ENCODE measurements at places on chromosomes 6 and 20.

GRCh38 chr6:31776485-31776988, 591 bp downstream of the VWA7 start:
- DNase-seq, result no peak

GRCh38 chr6:1581120-1581991, 28.4 kb upstream of the FOXC1 start:
- no peak for DNase-seq

GRCh38 chr6:129875610-129876520, 14.8 kb upstream of the TMEM244 start:
- no peak for DNase-seq

GRCh38 chr20:32779500-32780211, 17.5 kb downstream of the DNMT3B start:
- no peak for DNase-seq

DNA sequence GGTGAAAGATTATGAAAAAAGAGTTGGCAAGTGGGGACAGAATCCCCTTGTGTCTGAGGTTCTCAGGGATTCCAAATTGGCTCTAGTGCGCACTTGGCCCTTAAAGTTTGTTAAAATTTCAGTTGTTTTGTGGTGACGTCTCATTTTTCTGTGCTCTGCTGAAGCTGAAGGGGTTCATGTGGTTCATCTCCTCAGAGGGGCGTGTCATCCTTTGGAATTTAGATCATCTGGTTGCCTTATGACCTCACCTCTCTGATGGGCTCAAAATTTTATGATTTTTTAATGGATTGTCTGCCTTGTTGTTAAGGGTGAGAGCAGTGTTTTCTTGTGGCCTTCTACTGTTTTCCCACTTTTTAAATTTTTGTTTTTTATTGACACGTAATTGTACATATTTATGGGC, 20.3 kb downstream of the CYB5R4 start:
- peak; percentile 27 for DNase-seq

DNA sequence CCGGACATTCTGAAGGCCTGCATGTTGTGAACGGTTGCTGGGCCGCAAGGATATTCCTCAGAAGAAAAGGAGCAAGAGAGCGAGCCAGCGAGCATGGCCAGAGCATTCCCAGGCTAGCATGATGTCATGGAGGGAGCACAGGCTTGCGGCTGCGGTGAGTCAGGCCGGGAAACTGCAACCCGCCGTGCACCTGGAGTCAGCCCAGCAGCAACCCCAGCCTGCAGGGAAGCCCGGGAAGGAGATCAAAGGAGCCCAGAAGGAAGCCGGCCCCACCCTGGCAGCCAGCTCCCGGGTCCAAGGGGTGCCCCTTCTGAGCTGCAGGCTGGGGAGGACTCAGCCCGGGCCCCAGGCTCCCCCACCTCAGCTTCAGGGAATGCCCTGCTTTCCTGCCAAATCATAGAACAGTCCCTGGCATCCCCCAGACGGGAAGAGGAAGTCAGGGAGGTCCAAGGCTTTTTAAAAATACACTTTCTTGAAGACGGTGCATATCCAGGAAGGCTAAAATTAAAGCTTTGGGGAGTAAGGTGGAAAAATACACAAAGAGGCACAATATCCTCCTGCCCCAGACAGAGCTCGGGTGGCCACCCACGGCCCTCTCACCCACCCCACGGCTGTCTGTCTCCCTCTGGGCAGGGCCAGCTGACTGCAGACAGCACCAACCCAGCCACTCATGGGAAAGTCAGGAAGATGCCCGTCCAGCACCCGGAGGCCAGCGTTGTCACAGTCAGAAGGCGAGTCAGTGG, 53.7 kb downstream of the BMP7 start:
- peak; percentile 79 for DNase-seq

DNA sequence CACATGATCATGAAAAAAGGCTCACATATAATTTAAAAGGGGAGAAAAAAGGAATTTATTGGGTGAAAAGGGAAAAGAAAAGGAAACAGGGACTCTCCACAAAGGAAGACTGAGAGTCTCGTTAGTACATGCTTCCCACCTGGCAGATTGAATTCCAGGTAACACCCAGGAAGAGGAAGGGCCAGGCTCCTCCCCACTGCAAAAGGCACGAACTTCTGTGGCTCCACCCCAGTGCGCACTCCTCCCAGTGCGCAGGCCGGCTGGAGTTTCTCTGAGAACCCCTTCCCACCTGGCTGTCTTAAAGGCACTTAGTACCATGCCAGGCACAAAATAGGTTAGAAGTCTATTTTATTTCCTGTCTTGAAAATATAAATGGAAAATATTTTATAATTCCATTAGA, 129.8 kb downstream of the COL12A1 start:
- no peak for DNase-seq

GRCh38 chr6:52303178-52303577, 18.6 kb upstream of the MCM3 start:
- DNase-seq, result no peak

DNA sequence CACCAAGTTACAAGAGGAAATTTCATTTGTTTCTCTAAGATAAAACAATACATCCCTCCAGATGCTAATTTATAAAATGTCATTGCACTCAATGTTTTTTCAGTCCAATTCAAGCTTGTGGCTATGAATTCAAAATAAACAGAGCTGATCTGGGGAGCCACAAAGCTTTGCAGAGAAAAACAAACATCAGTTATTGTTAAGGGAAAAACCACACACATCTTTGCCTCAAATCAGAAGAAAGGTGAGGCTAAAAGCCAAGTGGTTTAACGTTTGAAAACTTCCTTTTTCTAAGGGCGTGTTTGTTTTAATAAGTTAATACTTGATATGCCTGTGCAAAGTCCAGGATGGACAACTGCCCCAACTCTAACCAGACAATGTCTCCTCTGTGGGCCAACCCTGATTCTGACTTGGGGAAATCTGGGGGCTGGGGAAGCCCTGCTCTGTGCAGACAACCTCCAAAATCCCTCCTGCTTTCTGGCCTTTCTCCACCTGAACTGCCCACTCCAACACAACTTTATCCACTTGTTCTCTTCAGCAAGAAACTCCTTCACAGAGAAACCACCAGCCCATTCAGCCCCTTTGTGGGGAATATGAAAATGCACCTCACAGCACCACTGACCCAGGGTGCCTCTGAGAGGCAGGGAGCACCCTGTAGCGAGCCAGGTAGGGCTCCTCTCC, 44.6 kb upstream of the NT5E start:
- no peak for DNase-seq

GRCh38 chr6:54646951-54647664, 199.5 kb upstream of the FAM83B start:
- DNase-seq, result no peak

- DNase-seq, result no peak
Observed at GRCh38 chr6:85483846-85484245, 34.0 kb downstream of the NT5E start.

GRCh38 chr20:53448875-53449274, 144.8 kb downstream of the ZNF217 start:
- DNase-seq, result no peak

DNA sequence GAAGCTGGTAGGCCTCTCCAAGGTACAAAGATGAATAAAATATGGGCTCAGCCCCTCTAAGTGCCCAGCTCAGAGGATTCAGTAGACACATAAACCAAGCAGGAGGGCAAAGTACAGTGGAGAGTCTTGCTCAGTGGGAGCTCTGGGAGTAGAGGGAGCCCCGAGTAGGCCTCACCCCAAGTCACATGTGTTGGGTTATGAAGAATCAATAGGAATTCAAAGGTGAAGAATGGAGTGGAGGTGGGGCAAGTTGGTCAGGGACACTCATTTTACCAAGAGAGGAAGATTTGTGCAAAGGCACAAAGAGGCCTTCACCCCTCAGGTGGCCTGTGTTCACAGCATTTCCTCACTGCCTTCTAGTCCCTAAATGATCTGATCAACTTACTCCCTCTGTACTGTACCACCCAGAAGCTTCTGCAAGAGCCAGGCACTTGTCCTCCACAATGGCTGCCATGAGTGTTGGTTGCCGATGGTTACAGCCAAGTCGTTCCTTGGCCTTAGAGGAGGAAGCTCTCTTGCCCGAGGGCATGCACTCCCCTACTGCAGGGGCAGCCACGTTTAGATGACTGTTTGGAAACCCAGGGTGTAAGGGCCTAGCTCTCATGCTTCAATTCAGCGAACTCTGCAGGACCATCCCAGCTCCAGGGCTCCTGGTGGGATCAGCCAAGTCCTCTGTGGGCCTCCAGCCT, 6.7 kb upstream of the CDKN1A start:
- no peak for DNase-seq

DNA sequence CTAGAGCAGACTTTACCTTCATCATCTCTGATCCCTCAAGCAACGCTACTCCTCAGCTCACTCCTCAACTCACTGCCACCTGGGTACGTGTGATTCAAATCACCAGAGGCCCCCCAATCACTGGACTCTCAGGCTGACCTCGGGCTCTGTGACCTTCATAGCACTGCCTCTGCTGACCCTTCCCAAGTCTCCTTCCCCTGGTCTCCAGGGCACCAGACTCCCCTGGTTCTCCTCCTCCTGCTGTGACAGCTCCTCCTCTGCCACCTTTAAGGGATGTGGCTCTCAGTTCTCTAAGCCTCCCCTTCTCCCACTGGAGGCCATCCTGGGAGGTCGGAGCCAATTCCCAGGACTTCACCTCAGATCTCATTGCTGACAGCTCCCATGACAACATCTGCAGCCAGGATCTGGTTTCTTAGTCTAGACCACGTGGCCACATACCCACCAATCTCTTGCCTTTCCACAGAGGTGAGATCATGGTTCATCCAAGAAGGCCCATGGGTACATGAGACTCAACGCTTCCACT, 90.4 kb downstream of the NFATC2 start:
- DNase-seq, result no peak

DNA sequence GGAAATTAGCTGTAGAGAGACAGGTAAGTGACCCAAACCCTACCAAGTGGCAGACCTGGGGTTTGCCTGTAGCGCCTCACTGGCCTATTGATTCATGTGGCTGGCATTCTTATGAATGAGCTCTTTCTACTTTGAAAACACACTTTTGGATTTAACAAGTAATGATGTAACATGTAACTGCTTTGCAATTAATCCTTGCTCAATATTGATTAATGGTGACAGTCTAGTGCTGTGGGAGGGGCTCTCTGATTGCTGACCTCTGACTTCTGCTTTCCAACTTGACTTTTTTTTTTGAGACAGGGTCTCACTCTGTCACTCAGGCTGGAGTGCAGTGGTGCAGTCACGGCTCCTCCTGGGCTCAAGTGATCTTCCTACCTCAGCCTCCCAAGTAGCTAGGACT, 82.7 kb downstream of the TIAM2 start:
- no peak for DNase-seq

DNA sequence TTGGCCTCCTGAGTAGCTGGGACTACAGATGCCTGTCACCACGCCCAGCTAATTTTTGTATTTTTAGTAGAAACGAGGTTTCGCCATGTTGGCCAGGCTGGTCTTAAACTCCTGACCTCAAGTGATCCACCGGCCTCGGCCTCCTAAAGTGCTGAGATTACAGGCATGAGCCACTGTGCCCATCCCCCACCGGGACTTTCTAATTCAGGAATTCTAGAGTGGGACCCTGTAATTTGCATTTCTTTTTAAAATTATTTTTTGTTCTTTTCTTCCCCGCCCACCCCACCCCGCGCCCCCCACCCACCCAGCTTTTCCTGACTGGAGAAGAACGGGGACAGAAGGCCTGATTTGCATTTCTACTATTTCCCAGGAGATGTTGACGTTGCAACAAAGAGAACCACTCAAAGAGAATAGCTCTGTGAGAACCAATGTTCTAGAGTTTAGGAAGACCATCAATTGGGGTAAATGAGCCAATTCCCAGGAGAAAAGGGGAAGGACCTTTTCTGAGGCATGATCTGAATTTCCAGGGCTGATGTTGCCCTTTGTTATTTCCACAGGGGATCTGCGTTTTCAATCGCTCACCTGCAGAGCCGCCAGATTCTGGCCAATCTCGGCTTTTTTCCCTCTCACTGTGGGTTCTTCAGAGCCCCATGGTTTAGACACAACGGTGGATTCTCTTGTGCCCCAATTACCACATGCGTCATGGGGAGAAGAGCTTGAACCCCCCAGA, 33.2 kb upstream of the TFAP2C start:
- no peak for DNase-seq

DNA sequence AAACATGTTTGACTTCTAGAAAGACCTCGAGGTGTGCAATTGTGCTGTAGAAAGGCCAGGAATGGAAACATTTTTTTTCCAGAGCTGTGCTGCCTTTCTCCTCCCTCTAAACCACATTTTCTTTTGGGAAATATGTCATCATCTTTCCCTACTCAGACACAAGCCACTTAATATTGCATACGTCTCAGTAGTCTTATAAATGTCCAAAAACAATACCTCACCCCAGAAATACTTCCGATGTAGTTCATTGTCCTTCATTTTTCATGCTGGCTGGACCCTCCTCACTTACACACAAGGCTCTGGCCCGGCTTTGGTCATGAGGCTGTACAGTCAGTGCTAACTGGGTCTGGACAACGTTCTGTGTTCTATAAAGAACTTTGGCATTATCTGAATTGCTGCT, 126.4 kb downstream of the SCML4 start:
- DNase-seq, result peak; percentile 70

DNA sequence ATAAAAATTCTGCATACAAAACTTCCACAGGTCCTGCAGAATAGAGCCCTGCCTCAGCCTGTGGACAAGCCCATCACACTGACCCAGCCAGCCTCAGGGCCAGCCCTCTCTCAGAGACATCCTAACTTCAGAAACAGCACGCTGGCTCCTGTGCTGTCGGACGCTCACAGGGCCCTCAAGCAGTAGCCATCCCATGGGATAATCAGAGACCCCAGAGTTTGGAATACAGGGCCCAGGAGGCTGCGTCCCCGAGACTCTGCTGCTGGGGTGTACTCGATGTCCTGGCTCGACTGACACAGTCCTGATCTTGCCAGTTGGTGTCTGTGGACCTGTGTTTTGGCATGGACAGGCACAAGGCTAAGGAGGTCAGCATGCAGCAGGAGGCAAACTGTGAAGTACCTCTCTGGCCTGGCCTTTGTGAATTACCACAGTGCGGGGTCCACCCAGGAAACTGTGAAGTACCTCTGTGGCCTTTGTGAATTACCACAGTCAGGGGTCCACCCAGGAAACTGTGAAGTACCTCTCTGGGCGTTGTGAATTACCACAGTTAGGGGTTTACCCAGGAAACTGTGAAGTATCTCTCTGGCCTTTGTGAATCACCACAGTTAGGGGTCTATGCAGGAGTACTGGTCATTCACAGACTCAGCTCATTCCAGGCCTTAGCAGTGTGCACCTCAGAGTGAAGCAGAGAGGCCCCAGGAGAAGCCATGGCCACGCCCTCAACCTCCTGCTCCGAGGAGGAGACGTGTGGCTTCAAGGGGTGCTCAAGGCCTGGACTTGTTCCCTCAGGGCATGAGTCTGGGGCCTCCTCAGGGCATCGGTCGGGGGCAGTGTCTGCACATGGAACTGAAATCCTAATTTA, 212.4 kb downstream of the SYNDIG1 start:
- DNase-seq, result no peak

DNA sequence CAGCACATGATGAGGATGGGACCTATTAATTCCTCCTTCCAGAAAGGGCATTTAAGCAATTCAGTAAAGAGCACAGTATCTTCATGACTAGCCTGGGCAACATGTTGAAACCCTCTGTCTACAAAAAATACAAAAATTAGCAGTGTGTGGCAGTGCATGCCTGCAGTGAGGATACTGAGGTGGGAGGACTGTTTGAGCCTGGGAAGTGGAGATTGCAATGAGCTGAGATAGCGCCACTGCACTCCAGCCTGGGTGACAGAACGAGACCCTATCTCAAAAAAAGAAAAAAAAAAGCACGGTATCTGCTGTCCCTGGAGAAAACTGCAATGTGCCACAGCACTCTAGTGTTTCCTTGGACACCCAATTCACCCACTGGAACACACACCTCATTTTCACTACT, 18.4 kb downstream of the SAMD3 start:
- DNase-seq, result no peak

- no peak for DNase-seq
Observed at GRCh38 chr20:43506238-43506637, 1.3 kb upstream of the L3MBTL1 start.

GRCh38 chr20:58822149-58822548, 28.6 kb downstream of the GNAS-AS1 start:
- DNase-seq, result no peak
